ENCODE measurements at places on chromosomes 5 and 9. TPM values are rescaled to one million over a fixed set of nuclear protein-coding genes. Genes with fewer than 3 reads are reported as not detected.
A peak's percentile ranks its signal among the peaks of the same experiment; 100 is the strongest.

The GHR gene
- 18.7 TPM for total RNA-seq

DNA sequence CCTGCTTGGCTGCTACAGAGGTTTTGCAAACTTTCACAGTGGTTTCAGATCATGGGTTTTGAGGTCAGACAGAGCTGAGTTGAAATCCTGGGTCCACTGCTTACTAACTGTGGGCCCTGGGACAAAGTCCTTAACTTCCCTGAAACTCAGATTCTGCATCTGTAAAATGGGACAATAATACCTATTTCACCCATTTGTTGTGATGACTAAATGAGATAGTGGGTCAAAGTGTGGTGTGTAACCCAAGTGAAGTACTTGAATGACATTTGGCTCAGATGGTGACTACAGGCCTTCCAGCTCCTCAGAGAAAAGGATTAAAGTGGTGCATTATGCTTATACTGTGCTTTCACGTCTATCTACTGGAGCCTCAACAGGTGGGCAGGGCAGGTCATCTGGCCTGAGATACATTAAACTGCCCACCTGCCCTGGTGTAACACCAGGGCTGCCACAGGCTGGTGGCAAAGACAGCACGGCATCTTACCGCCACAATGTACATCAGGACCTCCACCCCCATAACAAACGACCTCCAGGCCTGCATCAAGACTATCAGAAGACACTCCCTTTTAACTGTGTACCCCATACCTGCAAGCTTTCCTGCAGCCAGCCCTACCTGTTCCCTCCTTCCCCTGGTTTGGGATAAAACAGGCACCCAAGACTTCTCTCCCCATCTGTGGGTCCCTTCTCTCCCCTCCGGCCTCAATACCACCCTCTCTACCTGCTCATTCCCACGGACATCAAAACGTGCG lies 846 bp upstream of the TRAF1 start:
- DNase-seq, result no peak

The PDCD1LG2 gene
- total RNA-seq, result 2.3 TPM

The FAT2 gene
- total RNA-seq, result not detected

DNA sequence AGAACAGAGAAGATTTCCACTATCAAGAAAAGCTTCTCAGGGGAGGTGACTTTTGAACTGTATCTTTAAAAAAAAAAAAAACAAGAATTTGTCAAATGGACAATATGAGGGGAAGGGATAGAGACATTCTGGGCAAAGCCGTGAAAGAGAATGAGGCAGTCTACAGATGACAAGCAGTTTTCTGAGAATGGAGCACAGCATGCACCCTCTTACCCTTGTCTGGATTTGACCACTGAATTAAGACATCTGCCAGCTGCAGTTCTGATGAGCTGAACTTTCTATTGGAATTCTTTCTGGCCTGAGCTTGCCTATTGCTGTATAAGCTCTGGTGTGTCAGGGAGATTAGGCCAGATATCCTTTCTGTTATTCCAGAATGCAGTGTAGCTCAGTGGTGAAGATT lies 10.3 kb upstream of the RANBP3L start:
- DNase-seq, result no peak

- no peak for DNase-seq
These were observed 14.1 kb upstream of the AK3 start for GRCh38 chr9:4755026-4755609.

GRCh38 chr5:38319491-38319890 lies 61.1 kb downstream of the EGFLAM start:
- DNase-seq, result no peak

- no peak for DNase-seq
These were observed 49.9 kb upstream of the IL13 start for GRCh38 chr5:132608107-132608506.

DNA sequence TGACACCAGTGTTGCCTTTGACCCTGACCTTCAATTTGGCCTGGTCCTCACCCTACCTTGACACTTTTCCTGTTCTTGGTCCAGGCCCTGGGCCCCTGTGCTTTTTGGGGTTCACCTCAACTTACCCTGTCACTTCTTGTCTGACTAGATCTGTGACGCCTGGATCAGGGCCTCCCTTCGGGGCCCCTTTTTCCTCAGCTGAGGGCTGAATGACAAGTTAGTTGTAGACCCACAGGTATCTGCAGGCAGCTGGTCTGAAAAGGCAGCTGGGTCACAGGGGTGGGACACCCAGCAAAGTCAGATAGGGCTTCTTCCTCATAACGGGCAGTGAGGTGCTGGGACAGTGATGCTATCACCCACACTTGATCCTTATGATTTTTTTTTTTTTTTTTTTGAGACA lies 10.0 kb upstream of the MYORG start:
- no peak for DNase-seq

DNA sequence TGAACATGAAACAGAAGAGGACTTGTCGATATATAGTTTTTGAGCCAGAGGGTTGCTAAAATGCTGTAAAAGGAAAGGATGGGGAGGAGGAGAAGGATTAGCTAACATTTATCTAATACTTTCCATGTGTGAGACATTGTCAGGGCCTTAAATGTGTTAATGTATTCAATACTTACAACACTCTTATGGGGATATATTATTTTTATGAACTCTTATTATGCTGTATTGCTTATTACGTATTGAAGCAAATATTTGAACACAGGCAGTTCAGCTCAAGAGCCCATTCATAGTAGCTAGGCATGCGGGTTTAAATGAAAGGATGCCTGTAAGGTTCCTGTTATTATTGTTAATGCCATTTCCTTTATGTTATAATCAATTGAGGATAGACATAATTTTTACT lies 391.5 kb downstream of the CCDC171 start:
- DNase-seq, result no peak

GRCh38 chr9:29799227-29799626 lies 2225.9 kb upstream of the C9orf72 start:
- peak; percentile 5 for DNase-seq

GRCh38 chr9:129210125-129210524 lies 32.1 kb upstream of the IER5L start:
- no peak for DNase-seq

DNA sequence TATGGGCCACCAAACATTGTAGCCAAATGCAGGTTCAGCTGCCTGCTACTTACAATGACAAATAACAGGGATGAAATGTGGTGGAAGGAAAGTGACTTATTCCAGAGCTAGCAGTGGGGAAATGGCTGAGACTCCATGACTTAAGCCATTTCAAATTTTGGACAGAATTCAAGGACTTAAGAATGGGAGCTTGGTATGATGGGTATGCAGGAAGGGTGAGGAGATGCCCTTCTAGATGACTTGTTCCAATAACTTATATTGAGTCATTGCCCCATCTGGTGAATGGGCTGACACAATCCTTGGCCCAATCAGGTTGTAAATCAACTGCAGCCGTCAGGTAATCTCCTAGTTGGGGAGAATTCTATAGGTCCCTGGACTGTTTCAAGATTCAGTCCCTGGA lies 230.7 kb upstream of the SGCD start:
- DNase-seq, result no peak

DNA sequence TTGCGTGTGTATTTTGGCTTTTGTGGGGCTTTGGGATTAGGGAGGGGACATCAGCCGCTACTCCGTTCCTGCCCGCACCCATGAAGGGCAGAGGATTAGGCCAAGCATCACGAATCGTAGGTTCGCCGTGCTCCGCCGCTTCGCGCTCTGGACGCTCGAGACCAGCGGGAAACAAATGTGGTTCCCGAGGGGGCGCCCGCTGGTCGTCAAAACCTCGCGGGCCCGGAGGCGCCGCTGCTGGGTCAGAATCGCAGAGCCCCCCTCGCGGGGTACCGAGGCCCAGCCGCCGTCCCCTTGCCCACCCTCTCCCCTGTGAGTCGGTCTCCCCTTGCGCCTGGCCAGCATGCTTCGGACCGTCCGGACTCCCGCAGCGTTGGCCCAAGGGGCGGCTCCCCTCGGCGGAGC lies 2.3 kb upstream of the PAX5 start:
- peak; percentile 51 for DNase-seq

- DNase-seq, result no peak
These were observed 250.8 kb downstream of the SLIT3 start for GRCh38 chr5:169050146-169050571.

DNA sequence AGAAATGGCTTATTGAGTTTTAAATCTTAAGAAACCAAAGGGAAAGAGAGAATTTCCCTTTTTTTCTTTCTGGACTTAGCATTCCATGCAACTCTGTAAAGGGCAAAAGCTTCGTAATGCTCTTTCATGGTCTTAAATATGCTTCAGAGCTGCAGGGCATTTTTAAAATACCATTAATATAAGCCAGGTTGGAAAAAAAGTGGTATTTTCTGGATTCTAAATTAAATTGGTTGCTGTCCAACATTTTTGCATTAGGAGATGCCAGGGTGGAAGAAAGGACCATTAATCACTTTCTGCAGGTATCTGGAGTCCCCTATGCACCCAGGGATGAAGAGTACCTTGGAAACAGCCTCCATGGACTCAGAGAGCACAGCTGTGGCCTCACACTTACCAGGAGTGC lies 215.1 kb upstream of the DAPK1 start:
- no peak for DNase-seq

The PCDHGA1 gene
- not detected for total RNA-seq

The TAF1L gene
- not detected for total RNA-seq

GRCh38 chr5:148163345-148163744 lies 5.0 kb upstream of the SPINK14 start:
- no peak for DNase-seq

DNA sequence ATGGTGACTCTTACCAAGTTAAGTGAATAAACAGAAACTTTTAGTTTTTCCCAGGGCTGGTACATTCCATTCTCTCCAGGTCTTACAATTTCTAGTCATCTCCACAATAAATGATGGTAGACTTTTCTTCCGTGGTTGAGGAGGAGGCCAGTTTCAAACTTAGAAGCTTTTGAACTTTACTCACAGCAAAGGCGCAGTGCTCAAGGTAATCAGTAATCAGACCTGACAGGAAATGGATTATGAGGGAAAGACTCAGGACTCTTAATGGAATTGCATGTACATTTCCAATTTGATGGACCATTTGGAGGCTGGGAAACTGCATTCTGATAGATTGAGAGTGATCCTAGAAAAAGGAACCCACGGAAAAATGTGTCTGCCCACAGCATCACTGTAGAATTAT lies 93.7 kb downstream of the SNCAIP start:
- no peak for DNase-seq

GRCh38 chr9:16058131-16058549 lies 505.3 kb downstream of the CCDC171 start:
- no peak for DNase-seq

- DNase-seq, result peak; percentile 47
These were observed 60.5 kb downstream of the SIL1 start for GRCh38 chr5:139137697-139138096.

The OR1J2 gene
- not detected for total RNA-seq

- peak; percentile 48 for DNase-seq
These were observed at the start of gene ADAMTSL1 for GRCh38 chr9:18473652-18474279. Gene ADAMTSL1, plus strand, starts transcription at chr9:18474153. Its CDS starts 80 bp downstream, at chr9:18474233.

DNA sequence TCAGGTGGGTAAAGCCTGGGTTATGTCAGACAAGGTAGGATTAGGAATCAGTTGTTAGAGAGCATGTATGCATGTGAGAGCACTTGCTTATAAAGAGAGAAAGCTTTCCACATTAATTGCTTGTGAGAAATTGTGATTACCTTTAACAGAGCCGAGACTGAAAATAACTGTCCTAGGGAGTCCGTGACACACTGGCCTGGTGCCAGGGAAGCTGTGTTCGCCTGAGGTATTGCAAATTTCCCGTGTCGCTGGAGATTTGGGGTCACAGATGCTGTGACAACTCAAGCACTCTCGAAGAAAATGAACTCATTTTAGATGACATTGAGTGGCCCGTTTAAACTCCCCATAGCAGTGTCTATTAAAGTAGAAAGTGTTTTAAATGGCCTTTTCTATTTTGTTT lies 9.6 kb downstream of the SLC1A1 start:
- DNase-seq, result no peak

DNA sequence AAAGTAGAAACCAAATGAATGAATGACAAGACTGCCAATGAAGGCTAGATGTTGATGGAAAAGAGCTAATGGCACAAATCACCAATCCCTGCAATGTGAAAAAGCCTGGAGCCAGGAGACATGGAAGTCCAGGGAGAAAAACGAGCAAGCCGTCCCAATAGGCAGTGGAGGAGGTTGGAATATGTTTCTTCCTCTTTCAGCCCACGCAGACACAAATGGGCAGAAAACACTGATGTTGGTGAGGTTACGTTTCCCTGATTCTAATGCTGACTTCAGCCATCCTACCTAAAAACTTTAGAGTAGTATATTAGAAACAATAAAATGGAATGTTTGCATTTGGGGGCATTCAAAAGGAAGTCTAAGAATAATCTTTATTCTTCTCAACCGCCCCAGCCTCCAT lies 23.9 kb upstream of the KIF2A start:
- DNase-seq, result no peak

DNA sequence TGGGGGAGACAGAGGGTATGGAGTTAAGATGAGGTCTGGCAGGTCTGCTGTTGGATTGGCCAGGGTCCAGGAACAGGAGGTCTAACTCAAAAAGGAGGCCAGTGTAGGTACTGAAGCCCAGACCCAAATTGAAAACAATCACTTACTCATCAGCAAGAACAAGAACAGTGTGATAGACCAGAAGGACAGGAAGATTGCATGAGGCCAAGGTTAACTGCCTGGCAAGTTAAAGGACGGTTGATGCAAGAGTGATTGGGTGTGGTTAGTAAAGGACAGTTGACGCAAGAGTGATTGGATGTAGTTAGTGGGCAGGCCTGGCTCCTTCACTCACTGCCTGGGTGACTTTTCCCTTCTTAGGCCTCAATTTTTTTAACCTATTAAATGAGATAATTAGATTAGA lies 132.6 kb downstream of the PDZD2 start:
- DNase-seq, result no peak

DNA sequence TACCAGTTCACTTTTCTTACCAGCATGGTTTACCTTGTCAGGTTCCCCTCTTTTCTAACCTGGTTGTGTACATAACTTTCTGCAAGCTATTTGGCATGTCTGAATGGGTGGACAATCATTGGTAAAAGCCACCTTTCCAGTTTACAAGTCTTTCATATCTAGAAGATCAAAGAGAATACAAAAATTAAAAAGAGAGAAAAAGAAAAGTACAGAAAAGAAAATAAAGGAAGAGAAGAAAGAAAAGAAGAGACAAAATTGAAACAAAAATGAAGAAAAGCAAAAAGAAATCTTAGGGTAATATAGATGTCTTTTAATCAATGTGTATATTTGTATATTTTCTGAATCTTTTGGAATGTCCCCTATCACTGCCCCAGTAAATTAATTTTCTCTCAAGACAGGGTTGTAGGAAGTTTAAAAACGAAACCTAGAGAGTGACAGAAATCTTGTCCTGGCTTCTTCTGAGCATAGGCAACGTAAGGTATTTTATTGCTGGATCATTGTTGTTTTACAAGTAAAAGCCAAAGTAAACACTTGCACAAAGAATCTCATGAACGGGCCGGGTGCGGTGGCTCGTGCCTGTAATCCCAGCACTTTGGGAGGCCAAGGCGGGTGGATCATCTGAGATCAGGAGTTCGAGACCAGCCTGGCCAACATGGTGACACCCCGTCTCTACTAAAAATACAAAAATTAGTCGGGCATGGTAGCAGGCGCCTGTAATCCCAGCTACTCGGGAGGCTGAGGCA lies 98.7 kb upstream of the IFNE start:
- DNase-seq, result no peak

GRCh38 chr5:96957254-96958049 lies 21.6 kb downstream of the LNPEP start:
- no peak for DNase-seq

All from stomach (tissue), 19 donors.